Colonic mucosa (tissue), 4 donors: ENCODE measurements at places on chromosomes 16 and 17.
A peak's percentile ranks its signal among the peaks of the same experiment; 100 is the strongest.

DNA sequence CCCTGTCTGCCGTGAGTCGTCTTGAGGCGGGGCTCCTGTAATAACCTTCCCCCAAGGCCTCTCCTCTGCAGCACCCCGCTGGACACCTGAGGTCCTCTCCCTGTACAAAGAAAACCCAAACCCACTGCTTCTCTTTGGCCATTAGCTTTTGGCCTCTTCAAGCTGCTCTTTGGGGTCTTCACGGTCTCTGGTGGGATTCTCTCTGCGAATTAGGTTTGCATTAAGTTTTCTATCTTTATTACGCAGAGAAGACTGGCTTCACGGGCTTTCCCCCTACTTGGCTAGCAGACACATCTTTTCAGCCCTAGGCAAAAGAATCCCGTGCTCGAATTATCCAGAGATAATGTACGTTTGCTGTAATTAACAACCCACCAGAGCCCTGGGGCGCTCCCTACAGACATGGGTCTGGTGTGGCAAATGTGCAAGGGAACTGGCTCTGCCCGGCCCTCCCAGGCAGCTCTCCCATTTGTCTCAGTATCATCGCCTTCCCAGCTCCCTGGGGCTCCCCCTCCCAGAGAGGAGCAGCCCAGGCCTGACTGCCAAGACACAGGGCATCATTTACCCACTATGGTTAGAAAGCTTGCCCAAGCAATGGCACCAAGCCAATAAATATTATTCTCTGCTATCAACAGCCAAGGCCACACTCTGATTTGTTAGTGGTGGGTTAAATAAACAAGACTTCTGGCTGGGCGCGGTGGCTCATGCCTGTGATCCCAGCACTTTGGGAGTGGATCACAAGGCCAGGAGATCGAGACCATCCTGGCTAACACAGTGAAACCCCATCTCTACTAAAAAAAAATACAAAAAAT, 24.7 kb upstream of the KLHDC4 start:
- H3K36me3 ChIP-seq = no peaks in the 10 kb centered on the region
- H3K27ac ChIP-seq = no peak overlapping the region
- no peaks in the 10 kb centered on the region for H3K27me3 ChIP-seq
- no peak for DNase-seq

DNA sequence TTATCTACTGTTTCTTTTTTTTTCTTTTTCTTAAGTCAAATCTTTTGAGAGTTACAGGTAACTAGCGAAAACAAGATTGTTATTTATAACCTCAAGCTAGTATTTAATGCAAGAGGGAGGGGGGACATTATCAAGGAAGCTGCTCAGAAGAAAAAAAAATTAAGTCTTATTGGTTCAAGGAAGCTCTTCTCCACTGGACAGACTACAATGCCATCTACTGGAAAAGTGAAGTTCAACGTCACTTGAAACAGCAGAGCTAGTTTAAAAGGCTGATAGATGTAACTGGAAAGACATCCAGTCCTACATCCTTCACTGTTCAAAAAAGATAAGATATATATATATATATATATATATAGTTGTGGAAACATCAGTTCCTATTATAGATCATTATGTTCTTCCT, 418.0 kb upstream of the PSMD7 start:
- no peaks in the 10 kb centered on the region for H3K36me3 ChIP-seq
- no peak for DNase-seq
- H3K4me3 ChIP-seq = no peak overlapping the region

GRCh38 chr16:68287276-68288251, 23.2 kb downstream of the SLC7A6OS start:
- no peak for DNase-seq
- H3K36me3 ChIP-seq = no peaks in the 10 kb centered on the region
- no peaks in the 10 kb centered on the region for H3K27me3 ChIP-seq
- H3K27ac ChIP-seq = no peak overlapping the region
- H3K4me3 ChIP-seq = no peak overlapping the region

- no peak overlapping the region for H3K27ac ChIP-seq
- DNase-seq = no peak
- no peaks in the 10 kb centered on the region for H3K36me3 ChIP-seq
- H3K27me3 ChIP-seq = peaks cover 20% of the 10 kb centered on the region
- no peaks in the 10 kb centered on the region for H3K4me1 ChIP-seq
These were observed 58.2 kb upstream of the DLX4 start for GRCh38 chr17:49910858-49911204.

DNA sequence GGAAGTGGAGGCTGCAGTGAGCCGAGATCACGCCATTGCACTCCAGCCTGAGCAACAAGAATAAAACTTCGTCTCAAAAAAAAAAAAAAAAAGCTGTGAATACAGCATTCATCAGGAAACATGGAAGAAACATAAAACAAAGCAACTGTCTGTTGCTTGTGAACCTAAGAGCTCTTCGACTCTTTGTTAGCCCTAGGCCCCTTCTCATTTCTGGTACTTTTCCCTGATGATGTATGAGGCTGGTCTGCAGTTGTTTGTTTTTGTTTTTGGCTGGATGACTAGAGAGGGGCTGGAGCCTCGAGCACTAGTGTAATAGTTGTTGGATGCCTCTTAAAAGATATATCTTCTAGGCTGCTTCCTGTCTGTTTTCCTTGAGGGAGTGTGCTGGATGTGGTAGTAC, 113.5 kb downstream of the MAP2K6 start:
- H3K4me3 ChIP-seq = no peak overlapping the region
- no peak overlapping the region for H3K27ac ChIP-seq
- no peaks in the 10 kb centered on the region for H3K27me3 ChIP-seq
- H3K36me3 ChIP-seq = peaks cover 4% of the 10 kb centered on the region
- H3K4me1 ChIP-seq = no peaks in the 10 kb centered on the region

DNA sequence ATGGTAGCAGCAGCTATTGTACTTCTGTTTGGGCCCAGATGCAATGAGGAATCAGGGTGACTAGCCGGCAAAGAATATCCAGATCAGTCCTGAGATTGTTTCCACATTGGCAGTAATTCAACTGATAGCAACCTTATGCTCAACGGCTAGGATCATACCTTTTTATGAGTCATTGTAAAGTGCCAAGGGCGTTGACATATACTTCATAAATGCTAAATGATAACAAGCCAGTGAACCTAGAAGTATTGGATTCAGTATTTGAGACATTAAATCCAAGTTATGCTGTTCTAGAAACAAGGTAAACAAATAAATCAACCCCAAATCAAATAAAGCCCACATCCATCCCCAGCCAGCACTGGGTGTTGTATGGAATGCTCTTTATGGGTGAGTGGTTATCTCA, 207.1 kb upstream of the ZFHX3 start:
- H3K36me3 ChIP-seq = no peaks in the 10 kb centered on the region
- H3K27ac ChIP-seq = no peak overlapping the region
- no peak overlapping the region for H3K4me3 ChIP-seq
- no peaks in the 10 kb centered on the region for H3K27me3 ChIP-seq
- peak; percentile 54 for DNase-seq

- no peak overlapping the region for H3K4me3 ChIP-seq
- no peaks in the 10 kb centered on the region for H3K36me3 ChIP-seq
- H3K27ac ChIP-seq = no peak overlapping the region
- H3K4me1 ChIP-seq = no peaks in the 10 kb centered on the region
- DNase-seq = no peak
These were observed 8.3 kb downstream of the PIPOX start for GRCh38 chr17:29051194-29051593.

DNA sequence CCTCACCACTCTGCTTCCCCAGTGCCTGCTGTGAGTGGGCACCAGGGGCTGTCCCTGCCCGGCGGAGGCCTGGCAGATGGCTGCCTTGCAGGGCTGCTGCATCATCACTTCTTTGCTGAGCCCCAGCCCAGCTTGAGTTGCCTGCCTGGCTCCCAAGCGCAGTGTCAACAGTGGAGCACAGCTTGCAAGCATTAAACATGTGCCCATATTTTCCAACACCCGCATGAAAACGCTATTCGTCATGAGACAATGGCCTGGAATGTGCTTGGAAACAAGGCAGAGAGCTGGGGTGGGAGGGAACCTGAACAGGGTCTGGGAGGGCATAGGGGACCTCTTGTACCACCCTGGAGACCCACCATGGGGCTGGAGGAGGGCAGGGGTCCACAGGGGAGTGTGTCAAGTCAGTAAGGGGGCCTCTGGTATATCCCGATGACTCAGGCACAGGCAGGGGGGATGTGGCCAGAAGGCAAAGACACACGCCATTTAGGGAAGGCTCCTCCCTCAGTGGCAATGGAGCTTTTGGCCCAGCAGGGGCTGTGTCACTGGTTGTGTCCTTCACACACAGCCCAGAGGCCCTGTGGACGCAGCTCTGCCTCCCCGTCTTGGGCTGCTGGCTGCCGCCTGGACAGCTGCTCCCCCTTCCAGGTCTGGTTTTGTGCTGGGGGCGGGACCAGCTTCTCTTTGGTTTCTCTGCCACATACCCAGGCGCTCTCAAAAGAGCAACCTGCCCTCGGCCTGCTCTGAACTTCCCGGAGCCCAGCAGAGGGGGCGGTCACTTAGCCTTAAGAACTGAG, 17.4 kb upstream of the MTSS2 start:
- H3K27me3 ChIP-seq = no peaks in the 10 kb centered on the region
- H3K27ac ChIP-seq = peak overlapping the region; percentile 61
- no peak overlapping the region for H3K4me3 ChIP-seq
- no peaks in the 10 kb centered on the region for H3K36me3 ChIP-seq
- no peaks in the 10 kb centered on the region for H3K4me1 ChIP-seq

GRCh38 chr17:75751676-75752404, 13.2 kb downstream of the GALK1 start:
- peaks cover 26% of the 10 kb centered on the region for H3K36me3 ChIP-seq
- no peak overlapping the region for H3K4me3 ChIP-seq
- no peaks in the 10 kb centered on the region for H3K27me3 ChIP-seq
- no peak for DNase-seq
- H3K4me1 ChIP-seq = no peaks in the 10 kb centered on the region

- no peaks in the 10 kb centered on the region for H3K27me3 ChIP-seq
- peak overlapping the region; percentile 58 for H3K27ac ChIP-seq
- peak; percentile 87 for DNase-seq
- no peaks in the 10 kb centered on the region for H3K36me3 ChIP-seq
- no peak overlapping the region for H3K4me3 ChIP-seq
These were observed 10.4 kb downstream of the ERAL1 start for GRCh38 chr17:28864991-28865849.

- no peak for DNase-seq
- no peaks in the 10 kb centered on the region for H3K36me3 ChIP-seq
- H3K27ac ChIP-seq = no peak overlapping the region
- H3K4me1 ChIP-seq = peaks cover 3% of the 10 kb centered on the region
- H3K27me3 ChIP-seq = no peaks in the 10 kb centered on the region
- no peak overlapping the region for H3K4me3 ChIP-seq
These were observed 5.6 kb downstream of the GFAP start for GRCh38 chr17:44909681-44910144.

GRCh38 chr16:55906123-55906522, 30.9 kb upstream of the CES5A start:
- H3K4me1 ChIP-seq = no peaks in the 10 kb centered on the region
- H3K27me3 ChIP-seq = no peaks in the 10 kb centered on the region
- H3K36me3 ChIP-seq = no peaks in the 10 kb centered on the region
- DNase-seq = no peak
- no peak overlapping the region for H3K27ac ChIP-seq

DNA sequence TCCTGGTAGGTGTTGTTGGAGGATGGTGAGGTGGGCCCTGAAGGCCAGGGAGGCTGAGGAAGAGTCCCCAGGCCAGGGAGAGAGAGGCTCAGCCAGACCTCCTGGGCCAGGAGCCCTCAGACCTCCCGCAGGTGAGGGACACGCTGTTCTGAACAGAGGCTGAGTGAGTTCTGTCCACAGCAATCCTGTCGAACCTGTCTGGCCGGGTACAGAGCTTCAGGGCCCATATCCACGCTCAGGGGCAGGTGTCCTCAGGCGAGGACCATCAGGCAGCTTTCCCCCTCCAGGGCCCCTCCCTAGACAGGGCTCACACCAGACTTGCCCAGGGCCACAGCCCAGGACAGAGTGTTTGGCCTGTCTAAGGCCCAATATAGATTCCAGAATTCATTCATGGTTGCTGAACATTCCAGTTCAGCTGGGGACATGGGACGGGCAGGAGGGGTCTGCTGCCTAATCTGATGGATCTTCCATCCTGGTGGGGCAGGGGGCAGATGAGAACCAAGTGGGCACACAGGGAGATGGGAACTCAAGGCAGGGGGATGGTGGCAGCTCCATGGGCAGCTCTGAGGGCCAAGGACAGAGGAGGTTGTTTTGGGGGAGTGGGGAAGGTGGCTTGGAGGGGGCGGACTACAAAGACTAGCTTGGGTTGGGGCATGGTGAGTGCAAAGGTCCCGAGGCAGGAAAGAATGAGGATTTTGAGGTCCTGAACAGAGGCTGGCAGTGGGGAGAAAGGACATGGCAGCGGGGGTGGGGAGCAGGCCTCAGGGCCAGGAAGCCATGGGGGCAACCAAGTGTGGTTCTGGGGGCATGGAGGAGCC, 23.4 kb upstream of the MPRIP start:
- H3K4me3 ChIP-seq = no peak overlapping the region
- H3K36me3 ChIP-seq = no peaks in the 10 kb centered on the region
- no peak overlapping the region for H3K27ac ChIP-seq
- H3K4me1 ChIP-seq = no peaks in the 10 kb centered on the region
- no peak for DNase-seq
